Foreskin fibroblast (primary cell): ENCODE measurements at places on chromosomes 6 and 20.
A peak's percentile ranks its signal among the peaks of the same experiment; 100 is the strongest.

- DNase-seq = peak; percentile 52
Observed at GRCh38 chr6:18347021-18347577, 40.1 kb upstream of the RNF144B start.

DNA sequence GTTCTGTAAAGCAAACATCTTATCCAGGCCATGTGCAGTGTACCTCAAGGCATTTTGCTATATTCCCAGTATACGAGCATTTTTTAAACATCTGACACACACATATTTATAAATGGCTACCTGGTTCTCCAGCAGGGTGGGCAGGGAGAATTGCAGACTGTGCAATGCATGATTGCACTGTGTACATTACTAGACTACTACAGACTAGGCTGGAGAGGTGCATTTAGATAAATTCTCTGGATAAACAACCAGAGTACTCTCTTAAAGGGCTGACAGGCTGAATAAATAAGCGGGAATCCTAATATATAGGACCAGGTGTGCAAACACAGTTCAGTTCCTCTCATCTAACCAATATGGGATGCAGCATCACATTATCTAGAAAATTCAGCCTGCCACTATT, 428.3 kb upstream of the ARID1B start:
- DNase-seq = no peak

DNA sequence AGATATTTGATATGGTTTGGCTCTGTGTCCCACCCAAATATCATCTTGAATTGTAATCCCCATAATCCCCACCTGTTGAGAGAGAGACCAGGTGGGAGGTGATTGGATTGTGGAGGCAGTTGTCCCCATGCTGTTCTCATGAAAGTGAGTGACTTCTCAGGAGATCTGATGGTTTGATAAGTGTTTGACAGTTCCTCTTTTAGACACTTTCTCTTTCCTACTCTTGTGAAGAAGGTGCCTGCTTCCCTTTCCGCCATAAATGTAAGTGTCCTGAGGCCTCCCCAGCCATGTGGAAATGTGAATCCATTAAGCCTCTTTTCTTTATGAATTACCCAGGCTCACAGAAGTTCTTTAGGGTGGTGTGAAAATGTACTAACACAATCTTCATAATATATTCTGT, 1404.0 kb upstream of the ADGRB3 start:
- no peak for DNase-seq

- DNase-seq = peak; percentile 46
Observed at GRCh38 chr20:50478162-50478990, 31.8 kb upstream of the PTPN1 start.

DNA sequence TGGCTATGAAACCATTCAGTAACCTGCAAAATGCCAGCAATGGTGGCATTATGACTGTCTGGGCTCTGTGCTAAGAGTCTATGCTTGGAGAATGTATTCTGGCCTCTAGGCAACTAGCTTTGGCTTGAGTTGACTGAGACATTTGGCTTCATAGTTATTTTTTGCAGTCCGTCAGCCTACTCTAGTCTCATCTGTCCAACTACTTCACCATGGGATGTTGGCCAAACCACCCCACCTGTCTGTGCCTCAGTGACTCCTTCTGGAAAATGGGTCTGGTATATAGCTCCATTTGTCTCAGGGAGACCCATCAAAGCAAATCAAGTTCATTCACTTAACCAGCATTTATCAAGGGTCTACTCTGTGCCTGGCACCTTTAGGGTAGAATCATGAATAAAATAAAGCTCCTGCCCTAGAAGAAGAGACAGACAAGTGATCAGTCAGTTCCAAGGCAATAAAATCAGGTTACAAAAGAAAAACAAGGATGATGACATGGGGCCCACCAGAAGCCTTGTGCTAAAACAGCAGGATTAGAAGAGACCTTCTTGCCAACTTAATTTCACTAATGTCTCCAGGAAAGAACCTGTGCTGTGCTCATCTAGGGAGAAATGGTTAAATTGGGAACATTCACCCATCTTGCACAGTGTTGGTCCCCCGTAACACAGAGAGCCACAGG, 102.4 kb upstream of the ARMC2 start:
- DNase-seq = no peak

- DNase-seq = no peak
Observed at GRCh38 chr6:93453956-93454355, 34.6 kb upstream of the EPHA7 start.

DNA sequence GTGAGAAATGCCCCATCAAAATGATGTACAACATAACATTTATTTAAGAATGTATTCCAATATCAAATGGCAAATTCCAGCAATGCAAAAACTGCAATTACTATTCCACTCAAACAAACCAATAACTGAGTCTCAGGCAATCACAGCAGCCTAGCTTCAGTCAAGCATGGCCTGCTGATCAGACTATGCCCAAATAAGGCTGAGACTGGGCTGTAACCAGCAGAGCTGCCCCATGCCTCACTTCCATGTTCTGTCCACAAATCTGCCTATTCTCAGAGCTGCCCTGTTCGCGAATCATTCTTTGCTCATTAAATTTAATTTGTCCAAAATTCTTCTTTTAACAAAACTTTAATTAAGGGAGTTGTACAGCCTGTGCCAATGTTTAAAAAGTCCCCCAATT, 155.4 kb downstream of the FNDC1 start:
- DNase-seq = no peak

GRCh38 chr20:61821735-61822134, 243.9 kb downstream of the TAF4 start:
- no peak for DNase-seq

- DNase-seq = no peak
Observed at GRCh38 chr6:6293317-6293716, 27.1 kb downstream of the F13A1 start.

DNA sequence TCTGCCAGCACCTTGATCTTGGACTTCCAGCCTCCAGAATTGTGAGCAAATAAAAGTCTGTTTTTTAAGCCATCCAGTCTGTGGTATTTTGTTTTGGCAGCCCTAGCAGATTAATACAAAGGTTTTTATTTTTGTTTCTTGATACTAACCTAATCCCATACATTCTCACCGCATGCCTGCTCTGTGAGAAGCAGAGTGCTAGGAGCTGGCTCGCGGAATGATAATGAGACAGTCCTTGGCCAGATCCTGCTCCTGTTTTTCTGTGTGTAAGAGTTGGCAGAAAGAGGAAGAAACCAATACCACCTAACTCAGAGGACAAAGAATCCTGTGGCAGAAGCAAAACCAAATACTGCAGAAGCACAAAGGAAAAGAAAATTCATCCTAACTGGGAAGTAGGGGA, 82.6 kb downstream of the KIF16B start:
- DNase-seq = no peak

DNA sequence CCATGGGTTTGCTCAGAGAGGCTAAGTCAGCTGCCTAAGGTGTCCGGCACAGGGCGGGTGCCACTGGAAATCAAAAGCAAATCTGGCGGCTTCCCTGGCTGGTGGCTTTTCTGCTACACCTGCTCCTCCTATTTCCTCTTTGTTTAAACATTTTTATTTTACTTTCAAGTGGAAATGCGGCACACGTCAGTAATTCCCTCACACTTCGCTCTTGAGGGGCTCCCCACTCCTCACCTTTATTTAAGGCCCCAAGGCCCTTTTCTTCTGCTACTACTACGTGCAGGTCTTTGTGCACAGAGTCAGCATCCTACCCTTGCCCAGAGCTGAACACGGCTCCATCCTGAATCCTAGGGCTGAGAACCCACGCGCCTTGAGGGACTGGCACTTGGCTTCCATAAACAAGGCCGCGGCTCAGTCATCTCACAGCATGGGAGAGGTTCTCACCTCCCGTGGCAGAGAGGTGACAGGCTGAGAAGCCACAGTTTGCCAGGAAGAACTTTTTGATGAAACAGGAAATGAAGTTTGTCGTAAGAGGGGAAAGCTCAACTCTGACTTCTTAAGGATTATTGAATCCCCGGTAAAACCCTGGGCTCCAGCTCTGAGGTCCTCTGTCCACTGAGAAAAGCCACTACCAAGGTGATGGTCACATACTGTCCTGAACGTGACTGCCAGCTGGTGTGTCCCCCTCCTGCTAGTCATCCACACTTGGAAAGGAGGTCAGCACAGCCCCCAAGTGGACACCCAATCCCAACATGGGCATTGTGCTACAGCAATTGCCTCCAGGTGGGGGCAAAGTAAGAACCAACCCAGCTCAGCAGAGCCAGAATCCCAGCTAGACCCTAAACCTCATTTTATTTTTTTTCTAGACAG, 48.0 kb downstream of the NFATC2 start:
- no peak for DNase-seq

DNA sequence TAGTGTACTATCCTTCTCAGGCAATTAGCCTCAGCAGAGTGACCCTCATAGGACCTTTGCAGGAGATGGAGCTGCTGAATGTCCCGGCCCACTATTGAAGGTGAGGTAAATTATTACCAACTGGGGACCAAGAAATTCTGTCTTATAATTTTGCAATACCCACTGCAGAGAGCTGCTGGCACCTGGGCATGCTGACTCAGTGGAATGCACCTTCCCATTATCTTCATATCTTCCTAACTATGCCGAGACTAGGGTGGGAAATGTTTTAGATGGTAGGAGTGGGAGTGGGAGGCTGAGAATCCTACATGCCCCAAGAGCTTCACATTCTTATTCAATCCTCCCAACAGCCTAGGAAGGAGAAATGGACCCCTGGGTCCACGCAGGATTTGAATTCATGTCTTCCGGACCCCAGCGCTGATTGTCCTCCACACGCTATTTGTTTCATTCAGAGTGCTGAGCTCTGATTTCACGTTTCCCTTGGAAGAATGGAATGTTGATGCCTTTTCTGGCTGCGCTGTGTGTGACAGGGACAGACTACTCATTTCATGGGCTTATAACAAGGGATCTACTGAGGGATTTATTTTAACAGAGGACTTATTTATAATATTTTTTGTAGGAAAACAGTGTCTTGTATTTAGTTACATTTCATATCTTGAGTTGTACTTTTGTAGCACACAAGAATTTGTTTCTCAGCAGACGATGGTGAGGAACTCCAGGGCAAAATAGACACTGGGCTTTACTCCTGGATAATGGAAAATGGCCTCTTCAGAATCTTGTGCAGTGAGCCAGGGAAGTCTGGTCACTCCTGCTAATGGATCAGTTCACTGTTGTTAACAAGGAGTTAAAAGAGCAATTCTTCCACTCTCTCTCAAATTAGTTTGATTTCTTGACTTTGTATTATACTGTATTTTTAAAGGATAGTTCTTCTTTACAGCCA, 66.4 kb downstream of the FYN start:
- no peak for DNase-seq

DNA sequence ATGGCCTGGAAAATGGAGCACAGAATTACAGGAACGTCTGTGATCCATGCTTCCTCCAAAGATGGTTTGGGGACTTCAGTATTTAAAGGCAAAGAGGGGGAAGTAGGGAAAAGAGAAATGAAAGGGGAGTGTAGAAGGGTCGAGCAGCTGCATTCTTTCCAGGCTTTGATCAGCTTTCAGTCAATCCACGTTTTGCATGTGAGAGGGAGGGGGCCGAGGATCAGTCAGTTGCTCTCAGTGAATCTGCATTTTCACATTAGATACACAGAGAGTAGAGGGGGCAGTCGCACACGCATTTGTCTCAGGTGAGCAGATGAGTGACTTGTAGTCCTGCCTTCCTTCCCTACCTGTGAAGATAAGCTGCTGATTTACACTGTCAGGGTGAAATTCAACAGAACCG, 78.8 kb downstream of the FOXF2 start:
- DNase-seq = no peak

GRCh38 chr6:164069350-164069990, 655.0 kb downstream of the QKI start:
- no peak for DNase-seq

DNA sequence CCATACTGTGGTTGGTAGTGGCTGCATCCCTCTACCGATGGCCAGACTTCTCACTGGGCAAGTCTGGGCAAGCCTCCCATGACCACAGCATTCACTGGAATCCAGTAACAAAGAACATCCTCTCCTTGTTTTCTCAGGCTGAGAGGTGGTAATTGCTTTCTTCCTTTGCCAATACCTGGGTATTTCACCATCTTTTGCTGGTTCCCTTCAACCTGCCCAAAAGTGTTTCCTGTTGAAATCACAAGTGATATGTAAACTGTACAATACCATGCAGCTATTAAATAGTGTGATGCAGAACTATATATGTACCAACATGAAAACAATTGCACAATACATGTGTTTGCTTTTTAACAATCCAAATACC, at the start of gene PTCHD4:
TSS of gene PTCHD4 (minus strand) at position 55 of the 364 bp plus-strand sequence. CDS start 42,240 bp downstream, outside the sequence.
- DNase-seq = peak; percentile 75

GRCh38 chr20:59814840-59815340, 118.5 kb downstream of the SYCP2 start:
- no peak for DNase-seq

GRCh38 chr20:62208061-62208794, 11.8 kb downstream of the HRH3 start:
- DNase-seq = no peak

- no peak for DNase-seq
Observed at GRCh38 chr6:143959927-143960326, 48.1 kb downstream of the PLAGL1 start.

DNA sequence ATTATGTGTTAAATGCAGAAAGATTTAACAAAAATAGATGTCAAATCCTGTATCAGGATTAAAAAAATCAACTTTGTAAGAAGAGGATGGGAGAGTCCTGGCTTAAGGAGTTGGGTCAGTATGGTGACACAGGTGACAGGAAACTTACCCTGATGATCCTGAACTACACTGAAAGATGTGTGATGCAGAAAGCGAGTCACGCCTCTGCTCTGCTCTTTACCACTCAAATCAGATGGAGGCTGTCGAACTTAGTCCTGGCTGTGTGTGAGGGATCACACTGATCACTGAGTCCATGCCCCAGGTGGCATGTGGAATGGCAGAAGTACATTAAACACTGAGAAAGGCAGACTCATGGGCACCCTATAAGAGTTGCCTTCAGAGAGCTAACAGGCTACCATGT, 92.9 kb downstream of the GJA10 start:
- no peak for DNase-seq

DNA sequence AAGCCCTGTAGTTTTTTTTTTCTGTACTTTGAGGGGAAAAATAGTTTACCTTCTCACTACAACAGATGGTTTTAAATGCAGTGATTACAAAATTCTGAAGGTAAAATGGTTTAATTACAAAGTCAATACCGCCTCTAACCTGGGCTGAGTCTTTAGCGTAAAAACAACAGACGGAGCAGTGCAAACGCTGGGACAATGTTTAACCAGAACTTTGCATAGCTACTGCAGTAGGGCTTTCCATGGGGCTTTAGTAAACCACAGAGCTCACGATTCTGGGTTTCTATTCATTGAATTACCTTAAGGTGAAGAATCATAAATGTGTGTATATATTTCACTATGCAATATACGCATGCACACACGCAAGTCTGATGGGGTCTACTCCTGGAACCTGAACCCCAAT, 77.9 kb downstream of the RFX6 start:
- no peak for DNase-seq
